Natural killer cell (primary cell): ENCODE measurements at places on chromosomes 5 and 9. TPM values are rescaled to one million over a fixed set of nuclear protein-coding genes. Genes with fewer than 3 reads are reported as not detected.
A peak's percentile ranks its signal among the peaks of the same experiment; 100 is the strongest.

OGN gene
- not detected for total RNA-seq

DNA sequence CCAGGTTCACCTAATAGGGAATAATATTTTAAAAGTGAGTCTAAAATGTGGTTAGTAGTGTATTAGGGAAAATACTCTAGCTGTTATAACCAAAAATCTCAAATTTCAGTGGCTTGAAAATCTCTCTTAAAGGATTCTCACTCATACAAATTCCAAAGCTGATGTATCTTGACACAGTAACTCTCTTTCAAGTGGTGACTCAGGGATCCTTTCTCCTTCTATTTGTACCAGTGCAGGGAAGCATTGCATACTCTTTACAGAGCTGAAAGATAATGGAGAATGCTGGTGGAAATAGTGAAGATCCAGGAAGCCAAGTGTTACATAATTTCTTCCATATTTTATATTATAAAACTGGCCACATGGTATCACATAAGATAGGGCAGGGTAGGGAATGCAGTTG is 560.2 kb upstream of the CDH9 start:
- DNase-seq: no peak

DNA sequence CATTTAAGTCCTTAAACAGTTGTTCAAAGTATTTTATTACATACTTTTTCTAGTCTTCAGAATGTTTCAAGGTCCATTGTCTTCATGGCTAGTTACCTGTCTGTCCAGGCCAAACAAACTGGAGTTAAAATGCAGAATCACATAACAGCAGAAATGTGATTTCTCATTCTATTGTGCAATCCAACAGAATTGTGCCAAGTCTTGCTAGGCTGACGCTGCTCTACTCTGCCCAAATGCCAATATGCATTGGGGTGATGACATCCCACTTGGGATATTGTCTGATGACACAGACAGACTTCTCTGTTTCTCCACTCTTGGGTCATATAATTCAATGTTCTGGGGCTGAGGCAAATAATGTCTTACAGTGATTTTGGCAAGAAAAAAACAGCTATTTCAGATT is 5.2 kb upstream of the SLC22A5 start:
- no peak for DNase-seq

DNA sequence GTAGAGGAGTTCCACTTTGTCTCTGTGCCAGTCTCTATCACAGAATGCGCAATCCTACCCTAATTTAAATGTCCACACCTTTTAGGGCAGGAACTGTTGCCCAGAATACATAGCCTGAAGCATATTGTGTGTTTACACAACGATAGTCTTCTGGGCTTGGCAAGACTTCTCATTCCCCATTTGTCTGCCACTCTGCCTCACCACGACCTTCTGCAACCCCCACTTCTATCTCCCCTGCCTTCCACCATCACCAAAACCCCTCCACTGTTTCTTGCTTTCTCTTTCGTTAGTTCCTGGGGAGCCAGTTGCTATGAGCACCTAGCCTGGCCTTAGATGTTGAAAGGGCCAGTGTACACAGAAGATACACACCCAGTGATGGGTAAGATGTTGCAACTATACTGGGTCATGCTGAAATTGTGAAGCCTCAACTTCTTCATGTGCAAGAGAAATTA is 883 bp upstream of the RNF145 start:
- peak; percentile 26 for DNase-seq

- no peak for DNase-seq
Observed at GRCh38 chr5:179837076-179838011, 16.6 kb downstream of the SQSTM1 start.

DNA sequence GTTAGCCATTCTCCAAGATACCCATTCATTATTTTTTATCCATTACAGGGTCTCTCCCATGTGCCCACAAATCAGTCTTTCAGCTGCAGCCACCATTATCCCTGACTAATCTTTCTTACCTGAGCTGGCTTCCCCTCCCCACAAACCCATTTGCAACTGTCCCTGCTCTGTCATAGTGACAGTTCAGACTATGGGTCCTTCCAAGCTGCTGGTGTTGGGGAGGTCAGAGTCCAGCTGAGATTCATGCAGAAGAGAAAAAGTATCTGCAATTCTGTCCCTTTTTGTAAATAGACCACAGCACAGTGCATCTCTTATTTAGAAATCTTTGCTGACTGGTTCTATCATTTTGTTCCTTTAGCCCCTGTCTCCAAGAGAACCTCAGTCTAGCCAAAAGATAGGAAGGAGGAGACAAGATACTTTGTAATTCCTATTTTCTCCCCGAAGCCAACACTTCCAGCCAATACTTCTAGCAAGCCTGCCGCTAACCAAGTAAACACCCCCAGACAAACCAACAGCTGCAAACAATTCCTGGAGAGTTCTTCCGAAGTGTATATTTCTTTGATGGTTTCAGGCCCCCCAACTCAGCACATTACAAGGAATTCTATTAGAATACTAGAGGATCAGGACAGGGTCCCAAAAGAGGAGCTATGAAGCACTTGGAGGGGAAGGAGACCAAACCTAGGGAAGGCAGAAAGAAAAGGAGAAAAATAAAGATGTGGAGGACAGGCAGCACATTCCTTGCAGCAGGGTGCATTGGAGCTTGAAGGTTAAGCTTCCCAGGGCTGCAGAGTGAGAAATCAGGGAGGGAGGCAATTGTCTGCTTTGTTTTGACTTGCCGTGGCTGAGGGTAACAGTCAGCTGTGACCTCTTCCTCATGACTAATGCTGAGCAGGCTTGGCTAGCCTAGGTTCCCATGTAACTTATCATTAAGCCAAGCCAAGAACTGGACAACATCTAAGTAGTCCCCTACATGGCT is 148.5 kb downstream of the SGCD start:
- no peak for DNase-seq

- DNase-seq: no peak
Observed at GRCh38 chr5:57072218-57072892, 101.5 kb upstream of the GPBP1 start.

DNA sequence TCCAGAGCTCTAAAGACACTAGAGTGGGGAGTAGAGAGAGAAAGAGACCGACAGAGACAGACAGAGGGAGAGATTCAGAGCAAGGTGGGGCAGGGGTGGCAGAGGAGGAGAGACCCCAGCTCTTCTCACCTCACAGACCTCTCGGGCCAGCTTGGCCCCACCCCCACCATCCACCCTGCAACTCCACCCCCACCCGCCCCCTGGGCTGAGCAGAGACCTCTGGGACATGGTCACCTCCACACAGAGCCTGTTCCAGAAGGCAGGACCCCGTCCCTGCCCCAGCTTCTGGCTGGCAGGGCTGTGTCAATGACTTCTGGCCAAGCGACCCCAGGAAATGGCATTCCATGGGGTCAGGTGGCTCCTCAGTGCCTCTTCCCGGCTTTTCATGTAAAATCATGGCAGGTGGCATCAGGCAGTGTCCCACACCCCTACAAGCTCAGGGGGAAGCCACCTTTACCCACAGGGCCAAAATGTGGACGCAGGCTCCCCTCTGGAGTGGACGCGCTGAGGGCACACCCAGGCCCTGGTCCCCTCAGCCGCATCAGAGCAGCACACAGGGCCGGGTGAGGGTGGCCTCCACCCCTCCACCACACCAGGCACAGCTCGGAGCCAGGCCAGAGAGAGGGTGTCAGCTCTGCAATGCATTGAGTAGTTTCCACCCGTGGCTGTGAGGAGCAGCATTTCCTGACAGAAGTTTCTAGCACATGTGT is 131.2 kb upstream of the LPCAT1 start:
- no peak for DNase-seq

DNA sequence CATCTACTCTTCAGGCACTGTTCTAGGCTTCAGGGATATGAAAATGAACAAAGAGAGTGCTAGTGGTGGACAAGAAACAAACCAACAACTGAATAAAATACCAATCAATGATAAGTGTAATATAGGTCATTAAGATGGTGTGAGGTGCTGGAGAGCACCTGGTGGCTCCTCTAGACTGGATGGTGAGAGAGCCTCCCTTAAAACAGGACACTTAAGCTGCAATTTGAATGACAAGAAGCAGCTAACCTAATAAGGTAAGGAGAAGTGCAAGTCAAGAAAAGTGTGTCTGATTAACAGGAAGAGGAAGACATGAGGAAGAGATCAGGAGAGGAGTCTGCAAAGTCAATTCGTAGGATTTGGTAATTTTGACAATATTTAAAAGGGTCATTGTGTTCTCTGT is 23.1 kb downstream of the JAKMIP2 start:
- no peak for DNase-seq

- no peak for DNase-seq
Observed at GRCh38 chr5:119336262-119336661, 19.6 kb upstream of the TNFAIP8 start.

DNA sequence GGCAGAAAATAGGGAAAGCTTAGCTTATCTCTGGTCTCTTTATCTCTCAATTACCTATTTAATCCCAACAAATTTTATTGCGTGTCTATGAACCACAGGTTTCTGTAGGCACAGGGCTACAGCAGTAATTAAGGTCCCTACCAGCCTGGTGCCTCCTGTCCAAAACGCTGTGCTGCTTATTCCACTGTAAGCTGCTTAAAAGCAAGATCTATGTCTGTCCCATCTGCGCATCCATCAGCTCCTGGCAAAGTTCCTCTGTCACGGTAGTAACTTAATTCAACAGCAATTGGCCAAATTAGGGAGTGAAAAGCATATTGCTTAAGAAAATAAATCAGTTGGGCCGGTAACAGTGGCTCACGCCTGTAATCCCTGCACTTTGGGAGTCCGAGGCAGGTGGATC is 235.8 kb upstream of the VLDLR start:
- DNase-seq: no peak
